ENCODE measurements at places on chromosomes 11 and 22.
A peak's percentile ranks its signal among the peaks of the same experiment; 100 is the strongest.

GRCh38 chr22:41697126-41697775 is 2.1 kb upstream of the MEI1 start:
- DNase-seq: peak; percentile 93

GRCh38 chr11:72859126-72859525 is 44.9 kb downstream of the ATG16L2 start:
- DNase-seq: no peak

GRCh38 chr11:11587122-11587521 is 34.7 kb downstream of the GALNT18 start:
- DNase-seq: no peak

DNA sequence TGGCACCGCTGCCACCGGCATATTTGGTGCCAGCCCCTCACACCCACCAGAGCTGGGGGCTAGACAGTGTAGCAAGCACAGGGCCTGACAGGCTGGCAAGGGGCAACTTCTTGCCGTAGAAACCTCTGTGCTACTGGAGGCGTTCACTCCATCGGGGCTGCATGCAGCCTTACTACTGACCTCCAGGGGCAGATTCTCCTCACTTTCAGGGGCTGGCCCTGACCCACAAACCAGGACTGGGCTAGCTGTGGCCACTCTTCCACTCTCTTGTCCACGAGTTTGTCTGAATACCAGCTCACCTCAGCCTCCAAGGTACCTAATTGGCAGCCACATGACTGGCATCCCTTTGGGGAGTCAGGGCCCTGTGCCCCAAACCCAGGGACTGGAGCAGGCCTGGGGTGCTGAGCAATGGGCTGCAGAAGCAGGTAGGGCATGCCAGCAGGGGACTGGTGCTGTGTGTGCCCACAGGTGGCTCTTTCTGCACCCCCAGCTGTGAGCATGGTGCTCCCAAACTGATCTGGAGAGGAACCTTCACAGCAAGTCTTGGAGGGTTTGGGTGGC is 2.1 kb upstream of the LMO1 start:
- no peak for DNase-seq

- DNase-seq: no peak
Observed at GRCh38 chr11:45304111-45304991, 18.2 kb upstream of the SYT13 start.

DNA sequence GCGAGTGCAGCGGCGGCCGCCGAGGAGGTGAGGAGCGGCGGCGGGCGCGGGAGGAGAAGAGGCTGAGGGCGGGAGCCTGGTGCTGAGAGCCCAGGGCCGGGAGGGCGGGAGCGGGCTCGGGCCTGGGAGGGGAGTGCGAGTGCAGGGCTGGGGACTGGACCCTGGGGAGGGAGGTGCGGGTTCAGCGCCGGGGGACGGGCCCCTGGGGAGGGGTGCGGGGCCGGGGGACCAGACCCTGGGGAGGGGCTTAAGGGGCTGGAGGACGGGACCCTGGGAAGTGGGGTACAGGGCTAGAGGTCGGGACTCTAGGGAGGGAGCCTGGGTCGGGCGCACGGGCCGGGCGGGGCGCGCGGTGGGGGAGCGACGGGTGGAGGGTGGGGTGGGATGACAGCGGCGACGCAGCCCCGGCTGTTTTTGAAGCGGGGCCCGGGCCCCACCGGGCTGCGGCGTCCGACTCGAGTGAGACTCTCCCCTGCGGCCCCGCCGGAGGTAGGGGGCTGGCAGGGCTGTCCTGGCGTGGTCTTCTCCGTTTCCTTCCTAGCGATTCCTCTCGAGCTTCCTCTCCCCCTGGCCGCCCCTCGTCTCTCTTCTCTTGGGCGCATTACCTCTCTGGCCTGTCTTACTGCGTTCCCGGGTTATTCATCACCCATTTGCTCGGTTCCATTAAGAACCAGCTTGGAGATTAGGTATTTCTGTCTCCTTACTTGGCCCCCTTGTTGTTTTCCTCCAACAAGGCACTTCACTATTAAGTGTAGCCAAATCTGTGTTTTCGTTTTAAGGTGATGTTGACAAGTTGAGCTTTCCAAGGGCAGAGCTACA is 754 bp downstream of the NUP50 start:
- DNase-seq: no peak

DNA sequence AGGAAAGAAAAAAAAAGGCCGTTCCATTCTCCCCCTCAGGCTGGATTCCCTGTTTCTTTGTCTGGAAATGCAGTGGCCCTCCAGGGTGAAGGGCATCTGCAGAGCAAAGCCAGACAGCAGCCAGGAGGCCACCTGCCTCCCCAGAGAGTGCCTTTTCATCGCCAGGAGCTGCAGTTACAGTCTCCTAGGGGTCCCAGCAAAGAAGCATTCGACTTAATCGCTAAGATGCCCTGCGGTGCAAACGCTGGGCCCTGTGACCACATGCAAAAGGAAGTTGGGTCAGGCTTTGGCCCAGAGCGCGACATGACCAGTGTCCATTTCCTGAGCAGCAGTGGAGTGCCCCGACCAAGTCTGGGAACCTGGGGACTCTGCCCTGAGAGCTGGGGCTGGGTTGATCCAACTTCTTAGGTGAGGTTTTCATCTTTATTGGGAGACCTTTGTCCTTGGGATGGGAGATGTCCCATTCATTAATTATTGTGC is 304.6 kb downstream of the OPCML start:
- DNase-seq: no peak

- DNase-seq: no peak
Observed at GRCh38 chr11:72432347-72433287, 1.7 kb downstream of the CLPB start.

DNA sequence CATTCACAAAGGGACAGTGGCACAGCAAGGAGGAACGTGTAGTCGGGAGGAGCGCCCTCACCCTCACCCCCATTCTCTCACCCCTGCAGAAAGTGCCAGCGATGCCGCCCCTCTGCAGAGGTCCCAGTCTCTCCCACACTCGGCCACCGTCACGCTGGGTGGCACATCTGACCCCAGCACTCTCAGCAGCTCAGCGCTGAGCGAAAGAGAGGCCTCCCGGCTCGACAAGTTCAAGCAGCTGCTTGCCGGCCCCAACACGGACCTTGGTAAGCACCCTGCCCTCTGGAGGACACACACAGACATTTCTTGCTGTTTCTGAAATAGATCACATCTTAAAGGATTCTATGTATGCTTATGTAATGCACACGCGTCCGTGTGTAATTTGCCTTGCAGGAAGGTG is 34.9 kb downstream of the TBC1D22A start:
- DNase-seq: peak; percentile 49

- DNase-seq: no peak
Observed at GRCh38 chr11:47204637-47204989, 10.2 kb upstream of the DDB2 start.

GRCh38 chr11:75369560-75370255 is 18.2 kb upstream of the ARRB1 start:
- DNase-seq: no peak

DNA sequence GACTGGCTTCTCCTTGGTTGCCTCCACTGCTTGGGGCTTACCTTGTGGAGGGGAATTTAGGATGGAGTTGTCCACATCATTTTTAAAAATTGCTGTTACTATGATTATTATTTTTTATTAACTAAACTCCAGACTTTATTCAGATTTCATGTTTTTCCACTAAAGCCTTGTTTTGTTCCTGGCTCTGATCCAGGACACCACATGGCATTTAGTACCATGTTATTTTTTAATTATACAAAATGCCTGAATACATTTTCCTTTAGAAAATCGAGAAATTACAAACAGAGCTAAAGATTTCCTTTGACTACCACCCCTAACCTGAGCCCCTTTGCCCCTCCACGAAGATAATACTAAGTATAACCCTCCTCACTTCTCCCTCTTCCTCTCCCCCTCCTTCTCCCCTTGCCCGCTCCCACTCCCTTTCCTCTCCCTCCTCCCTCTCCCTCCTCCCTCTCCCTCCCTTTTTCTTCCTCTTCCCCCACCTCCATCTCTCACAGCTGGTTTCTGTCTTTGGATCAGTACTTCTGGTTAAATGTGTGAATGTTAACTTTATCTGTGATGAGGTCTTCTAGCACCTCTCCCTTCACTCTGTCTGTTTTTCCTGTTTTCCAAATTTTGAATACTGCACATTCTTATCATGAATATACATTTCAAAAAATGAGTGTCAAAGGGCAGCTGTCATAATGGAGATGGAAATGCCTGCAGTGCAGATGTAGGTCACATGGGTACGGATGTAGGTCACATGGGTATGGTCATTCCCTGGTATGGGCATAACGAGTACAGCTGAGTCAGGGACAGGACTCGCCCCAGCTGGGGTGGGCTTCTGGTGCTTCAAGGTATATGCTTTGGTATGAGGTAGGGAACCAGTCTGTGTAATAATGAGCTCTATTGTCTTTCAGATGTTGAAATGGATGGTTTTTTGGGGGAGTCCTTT is 54.4 kb upstream of the OR4B1 start:
- no peak for DNase-seq

GRCh38 chr22:29128891-29129807 is 56.3 kb downstream of the KREMEN1 start:
- DNase-seq: no peak

DNA sequence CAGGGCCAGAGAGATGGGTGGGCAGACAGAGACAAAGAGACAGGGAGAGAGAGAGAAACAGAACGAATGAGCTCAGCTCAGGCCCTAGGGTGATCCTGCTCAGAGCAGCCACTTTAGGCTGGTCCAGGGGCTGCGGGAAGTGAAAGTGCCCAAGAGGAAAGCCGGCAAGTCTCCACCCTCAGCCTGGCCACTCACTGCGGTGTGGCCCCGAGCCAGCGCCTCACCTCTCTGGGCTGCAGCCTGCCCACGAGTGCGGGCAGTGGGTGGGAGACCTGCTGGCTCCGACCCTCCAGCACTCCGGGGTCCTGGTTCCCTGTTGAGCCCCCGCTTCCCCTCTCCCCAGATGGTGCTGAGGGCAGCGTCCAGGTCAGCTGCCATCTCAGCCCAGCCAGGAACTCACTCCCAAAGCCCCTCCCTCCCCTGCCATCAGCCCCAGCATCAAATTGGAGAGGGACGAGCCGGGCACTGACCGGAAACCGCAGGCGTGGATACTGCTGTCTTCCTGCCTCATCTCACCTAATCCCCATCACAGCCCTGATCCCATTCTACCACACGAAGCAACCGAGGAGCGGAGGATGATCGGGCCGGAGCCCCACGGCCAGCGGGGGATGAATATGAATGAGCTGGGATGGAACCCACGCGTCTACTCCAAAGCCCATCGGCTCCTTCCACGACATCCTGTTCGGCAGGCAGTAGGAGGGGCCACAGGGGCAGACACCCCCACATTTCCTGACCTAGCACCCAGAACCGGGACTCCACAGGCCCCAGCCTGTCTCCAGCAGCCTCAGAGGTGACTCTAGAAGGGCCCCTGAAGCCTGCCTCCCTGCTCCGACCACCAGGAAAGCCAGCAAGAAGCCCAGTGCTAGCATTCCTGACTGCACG is 16.9 kb downstream of the ELFN2 start:
- DNase-seq: no peak

GRCh38 chr22:24025475-24025874 is 14.4 kb downstream of the CABIN1 start:
- no peak for DNase-seq

GRCh38 chr11:131168839-131169713 is 201.3 kb upstream of the NTM start:
- no peak for DNase-seq

- DNase-seq: no peak
Observed at GRCh38 chr22:17705951-17706900, 67.7 kb downstream of the BCL2L13 start.

DNA sequence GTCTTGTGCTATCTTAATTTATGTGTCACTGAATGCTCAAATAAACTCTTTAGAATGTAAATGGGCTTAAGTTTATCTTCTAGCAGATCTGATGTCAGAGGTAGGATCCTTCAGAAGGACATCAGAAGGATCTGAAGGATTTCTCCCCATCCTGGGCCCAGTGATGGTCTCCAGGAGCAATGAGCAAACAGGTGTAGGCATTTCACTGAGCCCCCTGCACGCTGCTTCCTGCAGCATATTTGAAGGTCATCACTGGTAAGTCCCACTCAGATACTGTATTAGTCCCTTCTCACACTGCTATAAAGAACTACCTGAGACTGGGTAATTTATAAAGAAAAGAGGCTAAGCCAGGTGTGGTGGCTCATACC is 4.5 kb downstream of the GSTP1 start:
- no peak for DNase-seq

- DNase-seq: no peak
Observed at GRCh38 chr11:109426442-109427240, 4.7 kb downstream of the C11orf87 start.

DNA sequence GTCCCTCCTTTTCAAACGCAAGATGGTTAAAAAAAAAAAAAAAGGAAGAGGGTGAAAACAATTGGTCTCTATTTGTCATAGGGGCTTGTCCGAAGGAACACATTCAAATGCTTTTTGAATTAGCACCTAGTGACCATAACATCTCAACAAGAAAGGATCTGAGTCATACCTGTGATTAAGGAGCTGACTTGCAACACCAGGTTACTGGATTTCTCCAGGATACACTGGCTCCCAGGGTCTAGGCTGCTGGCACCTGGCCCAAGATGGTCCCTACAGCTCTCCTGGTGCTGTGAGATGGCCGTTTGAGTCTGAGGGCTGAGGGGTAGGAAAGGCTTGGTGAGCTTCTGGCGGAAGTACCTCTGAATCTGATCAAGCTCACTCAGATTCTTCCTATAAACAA is 28.4 kb upstream of the UCP3 start:
- no peak for DNase-seq

DNA sequence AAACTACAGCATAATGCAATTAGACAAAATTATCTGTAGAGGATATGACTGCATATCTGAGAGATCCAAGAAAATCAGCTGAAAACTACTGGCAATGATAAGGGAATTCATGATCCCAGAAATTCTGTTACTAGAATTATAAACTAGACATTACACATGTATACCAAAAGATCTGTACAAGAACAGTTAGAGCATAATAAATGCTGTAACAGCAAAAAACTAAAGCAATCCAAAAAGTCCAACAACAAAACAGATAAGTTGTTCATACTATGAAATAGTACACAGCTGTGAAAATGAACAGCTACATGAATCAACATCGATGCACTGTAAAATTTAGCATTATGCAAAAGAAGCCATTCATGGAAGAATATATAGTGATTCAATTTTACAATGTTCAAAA is 6.0 kb downstream of the ZNF214 start:
- DNase-seq: no peak

DNA sequence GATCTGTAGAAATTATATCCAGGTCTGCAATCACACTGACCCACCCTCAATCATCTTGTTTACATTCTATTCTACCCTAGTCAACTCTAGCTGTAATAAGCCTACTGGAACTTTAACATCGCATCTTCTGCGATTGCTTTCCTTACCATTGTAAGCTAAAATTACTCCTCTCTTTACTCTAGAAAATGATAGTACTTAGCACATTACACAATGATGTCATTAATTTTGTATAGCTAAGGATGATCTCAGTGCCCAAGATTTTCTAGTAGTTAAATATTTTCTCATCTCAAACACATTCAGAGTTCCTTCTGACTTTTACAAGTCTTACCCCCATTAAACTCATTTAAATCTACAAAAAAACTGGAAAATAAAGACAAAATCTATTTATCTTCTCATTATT is 39.6 kb upstream of the CTSC start:
- DNase-seq: no peak

- no peak for DNase-seq
Observed at GRCh38 chr22:47064016-47064415, 301.6 kb downstream of the TBC1D22A start.
